ENCODE measurements at places on chromosomes 11 and 22.
A peak's percentile ranks its signal among the peaks of the same experiment; 100 is the strongest.

DNA sequence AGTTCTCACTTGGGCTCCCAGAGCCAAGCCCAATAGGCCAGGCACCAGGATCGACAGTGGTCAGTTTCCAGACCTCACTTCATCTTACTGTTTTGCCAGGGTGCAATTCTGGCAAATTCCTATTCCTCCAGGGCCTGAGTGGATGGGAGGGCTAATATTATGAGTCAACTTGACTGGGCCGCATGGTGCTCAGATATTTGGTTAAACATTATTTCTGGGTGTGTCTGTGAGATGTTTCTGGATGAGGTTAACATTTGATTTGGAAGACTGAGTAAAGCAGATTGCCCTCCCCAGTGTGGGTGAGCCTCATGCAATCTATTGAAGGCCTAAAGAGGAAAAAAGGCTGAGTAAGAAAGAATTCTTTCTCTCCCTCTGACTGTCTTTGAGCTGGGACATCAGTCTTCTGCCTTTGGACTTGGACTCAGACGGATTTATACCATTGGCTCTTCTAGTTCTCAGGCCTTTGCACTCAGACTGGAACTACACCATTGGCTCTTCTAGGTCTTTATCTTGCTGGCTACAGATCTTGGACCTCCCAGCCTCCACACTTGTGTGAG, 132.9 kb upstream of the ZBED5 start:
- no peak for DNase-seq

- DNase-seq: no peak
Measured at GRCh38 chr11:69959461-69959860, 118.7 kb upstream of the ANO1 start.

DNA sequence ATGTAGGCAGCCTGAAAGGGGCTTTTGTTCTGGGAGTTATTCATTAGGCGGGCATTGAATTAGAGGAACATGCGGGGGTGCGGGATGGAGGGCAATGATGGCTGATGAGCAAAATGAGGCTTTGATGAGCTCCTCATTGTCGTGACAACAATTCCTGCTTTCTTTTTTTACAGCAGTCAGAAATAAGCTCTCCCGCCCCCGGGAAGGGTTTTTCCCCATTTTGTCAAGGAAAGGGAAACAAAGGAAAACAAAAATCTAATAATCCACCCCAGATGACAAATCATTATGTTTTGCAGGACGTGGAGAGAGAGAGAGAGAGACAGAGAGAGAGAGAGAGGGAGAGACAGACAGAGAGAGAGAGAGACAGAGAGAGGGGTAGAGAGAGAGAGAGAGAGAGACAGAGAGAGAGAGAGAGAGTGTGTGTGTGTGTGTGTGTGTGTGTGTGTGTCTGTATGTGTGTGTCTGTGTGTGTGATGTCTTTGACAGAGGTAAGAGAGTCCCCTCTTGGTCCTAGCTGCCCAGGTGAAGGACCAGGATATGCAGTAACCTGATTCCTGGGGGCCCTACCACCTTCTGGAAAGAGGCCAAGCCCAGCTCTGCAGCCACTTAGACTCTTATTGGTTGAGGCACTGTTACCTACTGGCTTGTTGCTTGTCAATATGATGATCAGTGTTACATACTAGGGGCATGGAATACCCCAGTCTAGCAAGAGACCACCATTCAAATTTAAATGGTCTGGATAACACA, 46.7 kb upstream of the PARVA start:
- DNase-seq: no peak

- DNase-seq: no peak
Measured at GRCh38 chr11:37812281-37812880, 1214.3 kb upstream of the RAG2 start.

GRCh38 chr22:27278946-27279345, 522.6 kb downstream of the MN1 start:
- DNase-seq: no peak

- no peak for DNase-seq
Measured at GRCh38 chr11:105372206-105372605, 232.6 kb upstream of the CARD18 start.

GRCh38 chr11:65274735-65275682, 13.2 kb downstream of the POLA2 start:
- DNase-seq: peak; percentile 78

GRCh38 chr11:104051778-104052177, 15.3 kb downstream of the DDI1 start:
- no peak for DNase-seq

GRCh38 chr11:60195923-60196368, 13.1 kb upstream of the MS4A6A start:
- DNase-seq: no peak

DNA sequence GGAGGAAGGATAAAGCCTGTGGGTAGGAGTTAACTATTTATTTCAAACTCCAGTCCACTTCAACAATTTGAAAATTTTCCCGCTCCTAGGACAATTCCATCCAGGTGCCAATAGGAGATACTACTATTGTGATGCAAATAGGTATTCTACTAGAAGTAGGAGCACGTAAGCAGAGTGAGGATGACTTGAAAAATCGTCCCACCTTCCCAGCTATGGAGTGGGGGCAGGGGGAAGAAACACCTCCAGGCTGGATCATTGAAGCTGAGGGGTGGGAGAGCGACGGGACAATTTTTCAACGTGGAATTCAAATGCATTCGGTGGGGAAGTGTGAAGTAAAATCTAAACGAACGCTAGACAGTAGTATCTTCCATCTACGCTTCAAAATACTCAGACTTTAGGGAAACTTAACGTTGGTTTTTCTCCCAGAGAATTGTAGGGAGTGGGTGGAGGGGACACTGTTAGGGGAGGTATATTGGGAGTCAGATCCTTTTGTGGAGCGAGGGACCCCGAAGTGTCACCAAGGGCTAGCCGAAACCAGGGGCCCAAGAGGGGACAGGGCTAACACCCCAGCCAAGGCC, 523 bp upstream of the ARHGAP42 start:
- no peak for DNase-seq

DNA sequence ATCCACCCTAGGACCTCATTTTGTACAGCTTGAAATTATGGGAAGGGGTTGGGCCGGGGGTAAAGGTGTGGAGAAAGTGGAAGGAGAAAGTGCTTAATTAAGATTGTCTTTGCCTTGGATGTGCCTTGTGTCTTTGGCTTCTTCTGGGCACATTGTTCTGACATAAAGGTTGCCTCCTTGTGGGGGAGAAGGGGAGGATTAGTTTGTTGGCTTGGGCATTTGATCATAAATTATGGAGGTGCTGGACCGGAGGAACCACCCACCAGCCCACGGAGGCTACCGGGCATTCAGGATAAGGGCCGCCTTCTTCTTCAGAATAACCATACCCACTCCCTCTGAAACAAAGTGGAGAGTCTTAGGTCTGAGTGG, 1.3 kb downstream of the PAFAH1B2 start:
- DNase-seq: no peak

GRCh38 chr11:18836417-18836816, 44.8 kb upstream of the PTPN5 start:
- no peak for DNase-seq

DNA sequence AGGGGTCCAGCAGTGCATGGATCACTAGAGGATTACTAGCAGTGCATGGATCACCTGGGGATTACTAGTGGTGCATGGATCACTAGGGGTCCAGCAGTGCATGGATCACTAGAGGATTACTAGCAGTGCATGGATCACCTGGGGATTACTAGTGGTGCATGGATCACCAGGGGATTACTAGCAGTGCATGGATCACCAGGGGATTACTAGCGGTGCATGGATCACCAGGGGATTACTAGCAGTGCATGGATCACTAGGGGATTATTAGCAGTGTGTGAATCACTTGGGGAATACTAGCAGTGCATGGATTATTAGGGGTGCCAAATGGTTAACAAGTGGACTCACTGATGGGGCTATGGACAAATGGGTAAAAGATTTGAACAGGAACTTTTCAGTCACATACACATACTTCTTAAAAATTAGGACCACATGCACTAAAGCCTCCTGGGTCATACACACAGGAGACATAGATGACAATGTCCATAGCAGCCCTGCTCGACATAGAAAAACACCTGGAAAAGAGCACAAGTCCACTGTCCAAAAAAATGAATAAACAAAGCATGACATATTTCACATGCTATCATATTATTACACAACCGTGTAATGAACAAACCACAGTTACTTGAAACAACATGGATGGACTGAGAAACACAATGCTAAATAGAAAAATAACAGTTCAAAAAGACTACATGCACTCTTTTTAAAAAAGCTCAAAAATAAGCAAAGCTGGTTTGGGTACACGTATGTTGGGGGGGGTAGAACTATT, 109.8 kb downstream of the CD44 start:
- DNase-seq: no peak

- no peak for DNase-seq
Measured at GRCh38 chr11:108897071-108897481, 232.2 kb downstream of the DDX10 start.

DNA sequence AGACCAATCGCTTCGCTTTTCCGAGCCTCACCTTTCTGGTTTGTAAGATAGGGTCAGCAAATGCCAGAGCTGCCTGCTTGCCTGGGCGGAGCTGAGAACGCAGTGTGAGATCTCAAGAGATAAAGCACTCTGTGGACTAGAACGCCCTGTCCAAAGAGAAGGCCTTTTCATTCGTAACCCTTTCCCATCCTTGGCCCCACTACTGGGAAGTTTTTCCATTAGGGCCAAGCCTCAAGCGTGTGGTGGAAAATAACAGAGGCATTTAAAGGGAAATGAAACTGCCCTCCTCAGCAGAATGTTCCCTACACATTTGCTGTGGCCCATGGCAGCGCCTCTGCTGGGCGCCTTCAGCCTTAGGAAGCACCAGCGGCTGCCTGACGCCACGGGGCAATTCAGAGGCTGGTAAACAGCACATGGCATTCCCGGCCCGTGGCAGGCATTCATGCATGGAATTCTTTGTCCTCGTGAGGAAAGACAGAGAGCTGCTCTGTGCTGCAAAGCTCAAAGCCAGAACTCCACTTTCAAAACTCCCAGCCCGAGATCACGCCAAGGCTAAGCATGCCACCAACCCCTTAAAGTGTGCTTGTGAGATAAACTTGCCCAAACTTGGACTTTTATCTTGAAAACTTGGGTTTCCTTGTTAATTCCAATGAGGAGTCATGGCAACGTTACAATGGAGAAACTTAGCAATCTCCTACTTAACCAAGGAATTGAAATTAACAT, 38.1 kb downstream of the AHNAK start:
- no peak for DNase-seq

DNA sequence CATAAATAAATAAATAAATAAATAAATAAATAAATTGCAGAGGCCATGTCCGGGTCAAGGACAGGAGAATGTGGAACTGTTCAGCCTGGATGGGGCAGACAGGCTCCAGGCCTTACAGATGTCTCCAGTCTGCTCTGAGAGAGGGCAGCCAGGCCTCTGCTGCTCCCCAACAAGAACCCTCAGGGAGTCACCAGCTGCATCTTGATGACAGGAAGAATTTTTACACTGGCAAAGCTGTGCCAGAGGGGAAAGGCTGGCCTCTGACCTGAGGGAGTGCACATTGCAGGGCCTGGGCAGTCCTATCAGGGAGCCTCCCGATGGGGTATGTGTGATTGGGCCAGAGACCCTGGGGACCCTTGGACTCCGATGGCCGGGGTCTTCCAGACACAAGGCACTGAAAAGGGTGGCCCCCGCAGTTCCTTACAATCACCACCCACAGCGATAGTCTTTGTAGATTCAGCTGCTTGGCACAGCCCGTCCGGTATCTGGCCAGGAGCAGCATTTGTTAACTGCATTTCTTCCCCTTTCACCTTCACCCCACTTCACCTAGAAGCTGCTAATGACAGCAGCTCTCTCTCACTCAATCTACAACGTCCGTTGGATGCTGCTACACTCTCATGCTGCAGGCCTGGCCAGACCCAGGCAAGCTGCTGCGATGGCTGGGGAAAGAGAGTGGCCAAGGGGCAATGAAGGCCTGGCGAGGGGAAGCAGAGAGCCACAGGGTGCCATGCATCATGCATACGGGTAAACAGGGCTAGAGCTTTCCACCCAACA, 8.1 kb downstream of the MOGAT2 start:
- DNase-seq: no peak

- no peak for DNase-seq
Measured at GRCh38 chr22:43088627-43088983, 586 bp downstream of the TTLL1 start.

GRCh38 chr11:96794152-96794551, 404.3 kb downstream of the JRKL start:
- no peak for DNase-seq

DNA sequence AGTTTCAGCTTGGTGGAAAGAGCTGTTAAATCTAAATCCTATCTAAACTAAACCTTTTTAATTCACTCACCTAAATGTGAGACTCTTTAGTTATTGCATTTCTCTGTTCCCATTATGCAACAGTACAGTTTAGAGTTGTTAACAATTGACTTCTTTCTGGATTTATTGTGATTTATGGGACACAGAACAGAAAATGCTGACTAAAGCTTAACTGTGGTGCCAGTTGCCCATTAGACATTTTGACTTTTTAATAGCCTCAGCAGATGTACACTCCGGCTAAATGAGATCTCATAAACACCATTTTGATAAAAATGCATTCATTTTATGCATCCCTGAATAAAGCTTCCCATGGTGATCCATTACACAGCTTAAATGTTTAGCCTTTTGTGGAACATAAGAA, 356.6 kb downstream of the CASP12 start:
- no peak for DNase-seq

- DNase-seq: no peak
Measured at GRCh38 chr11:65879617-65880016, at the start of gene CTSW. Gene CTSW (plus strand): TSS chr11:65879837. CDS start chr11:65879855, 18 bp downstream.

- DNase-seq: no peak
Measured at GRCh38 chr11:118117790-118118601, 31.2 kb upstream of the SMIM35 start.

DNA sequence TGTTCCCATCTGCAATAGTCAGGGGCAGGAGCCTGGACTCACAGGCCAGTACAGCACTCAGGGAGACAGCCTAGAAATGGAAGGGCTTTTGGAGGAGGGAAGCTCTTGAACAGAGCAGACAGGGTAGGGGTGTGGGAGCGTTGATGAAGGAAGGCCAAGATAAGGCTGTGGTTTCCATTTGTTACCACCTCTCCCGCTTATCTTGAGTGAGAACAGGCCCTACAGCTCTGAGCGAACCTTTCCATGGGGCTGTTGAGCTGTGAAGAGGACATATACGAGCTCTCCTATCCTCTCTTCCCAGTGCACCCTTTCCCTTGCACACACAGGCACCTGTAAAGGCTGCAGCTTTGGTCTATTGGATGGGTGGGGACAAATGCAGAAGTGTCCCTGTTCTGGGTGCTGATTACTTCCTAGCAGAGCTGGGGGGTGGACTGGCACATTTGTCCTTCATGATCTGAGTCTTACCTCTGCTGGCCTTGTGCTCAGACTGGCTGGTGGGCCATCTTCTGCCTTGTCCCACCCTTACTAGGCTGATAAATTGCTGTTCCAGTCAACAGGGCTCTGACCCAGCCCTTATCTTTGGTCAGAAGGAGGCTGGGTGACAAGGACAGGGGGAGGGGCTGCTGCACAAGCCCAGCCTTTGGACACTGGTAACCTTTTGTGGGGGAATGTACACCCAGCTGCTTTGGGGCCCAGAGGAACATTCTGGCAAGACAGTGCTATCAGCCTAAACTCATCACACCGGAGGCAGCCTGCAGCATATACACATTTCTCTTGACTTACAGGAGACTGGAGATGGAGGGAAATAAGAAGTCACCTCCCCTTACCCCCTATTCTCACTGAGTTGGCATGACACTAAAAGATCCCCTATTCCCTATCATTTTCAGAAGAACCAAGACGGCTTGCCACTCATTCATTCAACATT, 80.1 kb upstream of the NNMT start:
- DNase-seq: no peak
